Gastroesophageal sphincter (tissue), 4 donors: ENCODE measurements at places on chromosomes 16 and 17. TPM values are rescaled to one million over a fixed set of nuclear protein-coding genes. Genes with fewer than 3 reads are reported as not detected.

GRCh38 chr16:81545470-81546250 is 101.1 kb downstream of the CMIP start:
- ATAC-seq: no peak

DNA sequence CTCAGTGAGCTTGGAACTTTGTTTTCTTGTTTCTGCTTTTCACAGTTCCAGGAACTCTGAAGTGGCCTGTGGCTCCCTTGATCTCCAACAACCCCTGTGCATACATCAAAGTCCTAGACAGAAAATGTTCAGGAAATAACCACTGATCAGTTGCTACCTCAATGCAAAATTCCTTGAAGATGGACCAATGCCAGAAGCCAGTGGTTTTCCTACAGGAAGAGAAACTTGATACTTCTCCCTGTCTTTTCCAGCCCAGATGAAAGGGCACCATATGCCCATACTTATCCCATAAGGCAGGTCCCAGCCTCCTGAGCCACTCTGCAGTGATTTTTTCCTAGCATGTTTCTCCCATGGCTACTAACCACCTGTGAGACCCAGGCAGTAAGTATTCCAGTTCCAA is 12.3 kb upstream of the CDRT4 start:
- no peak for ATAC-seq

- ATAC-seq: no peak
Observed at GRCh38 chr16:83958137-83958845, 5.3 kb downstream of the OSGIN1 start.

- ATAC-seq: no peak
Observed at GRCh38 chr16:11497851-11498289, 88.8 kb downstream of the LITAF start.

- ATAC-seq: no peak
Observed at GRCh38 chr17:27579897-27580321, 51.1 kb upstream of the LGALS9 start.

GRCh38 chr16:86019446-86020047 is 120.6 kb downstream of the IRF8 start:
- no peak for ATAC-seq

DNA sequence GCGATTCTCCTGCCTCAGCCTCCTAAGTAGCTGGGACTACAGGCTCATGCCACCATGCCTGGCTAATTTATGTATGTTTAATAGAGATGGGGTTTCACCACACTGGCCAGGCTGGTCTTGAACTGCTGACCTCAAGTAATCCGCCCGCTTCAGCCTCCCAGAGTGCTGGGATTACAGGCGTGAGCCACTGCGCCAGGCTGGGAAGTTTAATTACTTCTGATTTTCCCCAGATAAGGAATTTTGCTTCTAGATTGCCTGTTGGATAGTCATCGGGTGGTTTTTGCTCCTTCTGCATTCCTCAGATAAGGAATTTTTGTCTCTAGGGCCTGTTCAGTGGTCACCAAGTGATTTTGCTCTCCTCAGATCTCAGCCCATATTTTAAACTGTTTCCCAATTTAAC is 112.5 kb downstream of the MAP2K4 start:
- ATAC-seq: no peak

GRCh38 chr16:10883004-10883403 is 6.0 kb downstream of the CIITA start:
- ATAC-seq: no peak

GRCh38 chr17:44792276-44792675 is 33.5 kb downstream of the ADAM11 start:
- ATAC-seq: no peak

GRCh38 chr17:60526726-60527125 is 684 bp upstream of the APPBP2 start:
- ATAC-seq: no peak

DNA sequence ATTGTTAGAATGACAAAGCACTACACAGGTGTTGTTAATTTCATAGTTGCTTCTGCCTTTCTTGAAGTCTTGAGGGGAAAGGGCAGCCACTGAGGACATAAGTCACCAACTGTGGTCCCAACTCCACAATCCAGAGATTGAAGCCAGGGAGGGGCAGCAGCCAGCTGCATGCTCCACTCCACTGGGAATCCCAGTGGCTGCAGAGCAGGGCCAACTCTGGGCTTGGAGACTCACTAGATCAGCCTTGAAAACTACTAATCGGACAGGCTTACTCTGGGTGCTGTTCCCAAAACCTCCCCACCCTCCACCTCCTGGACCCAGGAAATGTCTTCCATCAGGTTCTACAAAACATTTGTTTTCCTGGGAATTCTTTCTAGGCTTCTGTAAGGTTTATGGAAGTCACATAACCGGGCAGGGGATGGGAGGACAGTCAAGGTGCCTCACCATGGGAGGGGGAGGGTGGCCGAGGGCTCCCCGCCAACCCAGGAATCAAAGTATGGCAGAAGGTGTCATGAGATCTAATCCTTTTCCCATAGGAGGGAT is 68.0 kb downstream of the MYH13 start:
- no peak for ATAC-seq

GRCh38 chr16:19417640-19418039 is at the start of gene TMC5:
Gene TMC5 (plus strand): TSS chr16:19417883. CDS start chr16:19440039, 22,156 bp downstream.
- no peak for ATAC-seq

The VAT1 gene
- total RNA-seq: 187 TPM

The HSD17B1 gene
- total RNA-seq: 1.4 TPM

The KAT7 gene
- 50.7 TPM for total RNA-seq

The CCL2 gene
- 27.3 TPM for total RNA-seq
